ENCODE measurements at places on chromosomes 5 and 9.
A peak's percentile ranks its signal among the peaks of the same experiment; 100 is the strongest.

GRCh38 chr9:93235300-93235960 is 51.5 kb downstream of the WNK2 start:
- no peak for DNase-seq

GRCh38 chr9:107816561-107817021 is 327.0 kb upstream of the KLF4 start:
- no peak for DNase-seq

- DNase-seq = no peak
These were observed 175.3 kb downstream of the ERCC6L2 start for GRCh38 chr9:96050861-96051155.

GRCh38 chr5:175521313-175521833 is 43.0 kb downstream of the SFXN1 start:
- no peak for DNase-seq

GRCh38 chr5:180495292-180495691 is 1.1 kb downstream of the CNOT6 start:
- no peak for DNase-seq

DNA sequence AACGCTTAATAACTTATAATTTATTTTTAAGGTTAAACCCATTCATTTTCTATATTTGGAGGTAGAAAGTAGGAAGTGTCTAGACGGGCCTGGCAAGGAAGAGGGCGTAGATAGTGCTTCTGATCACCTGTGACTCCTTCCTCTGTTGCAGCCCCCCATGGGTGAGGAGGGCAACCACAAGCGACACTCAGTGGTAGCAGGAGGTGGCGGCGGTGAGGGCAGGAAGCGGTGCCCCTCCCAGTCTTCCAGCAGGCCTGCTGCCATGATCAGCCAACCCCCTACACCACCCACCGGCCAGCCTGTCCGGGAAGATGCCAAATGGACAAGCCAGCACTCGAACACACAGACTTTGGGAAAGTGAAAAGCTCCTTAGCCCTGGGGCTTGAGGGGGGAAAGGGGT is 36.7 kb downstream of the FAXDC2 start:
- no peak for DNase-seq

DNA sequence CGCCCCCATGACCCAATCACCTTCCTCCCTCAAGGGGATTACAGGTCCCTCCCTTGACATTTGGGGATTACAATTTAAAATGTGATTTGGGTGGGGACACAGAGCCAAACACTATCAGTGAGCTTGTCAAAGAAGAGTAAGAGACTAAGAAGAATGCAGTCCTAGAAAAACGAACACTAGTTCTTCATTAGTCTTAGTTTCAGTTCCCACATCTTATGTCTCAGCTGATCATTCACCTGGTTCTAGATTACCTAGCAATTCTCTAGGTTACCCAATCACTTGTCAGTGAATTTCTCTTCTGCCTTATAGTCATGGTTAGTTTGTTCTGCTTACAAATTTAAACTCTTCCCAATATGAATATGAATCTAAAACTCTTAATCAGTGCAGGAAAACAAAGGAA is 251.5 kb downstream of the COX7C start:
- no peak for DNase-seq

- DNase-seq = no peak
These were observed 315.2 kb downstream of the ARHGAP26 start for GRCh38 chr5:143085319-143085917.

DNA sequence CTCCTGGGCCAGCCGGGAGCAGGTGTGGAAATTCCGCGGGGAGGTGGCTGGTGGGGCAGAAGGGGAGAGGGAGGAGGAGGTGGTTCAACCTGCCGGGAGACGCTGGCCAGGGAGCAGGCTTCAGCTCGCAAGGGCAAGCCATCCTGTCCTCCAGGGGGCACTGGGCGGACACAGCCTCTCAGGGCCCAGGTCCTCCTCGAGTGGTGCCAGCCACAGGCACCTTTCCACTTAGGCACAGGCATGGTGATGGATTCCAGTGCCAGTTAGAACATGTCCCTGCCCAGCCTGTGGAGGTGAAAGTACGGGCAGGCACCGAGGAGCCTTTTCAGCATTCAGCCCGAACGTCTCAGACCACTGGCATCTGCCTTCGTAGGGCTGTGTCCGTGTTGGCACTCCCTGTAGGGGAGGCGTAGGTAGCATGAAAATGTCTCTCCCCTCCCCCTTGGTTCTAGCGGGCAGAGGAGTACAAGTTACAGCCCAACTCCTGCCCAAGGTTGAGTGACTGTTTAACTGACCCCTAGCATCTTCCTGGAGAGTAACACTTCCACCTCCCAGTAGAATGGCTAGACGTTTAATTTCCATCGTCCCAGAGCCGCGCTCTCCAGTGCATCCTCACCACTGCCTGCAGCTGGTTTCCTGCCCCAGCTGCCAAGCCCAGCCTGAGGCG is 48.9 kb downstream of the DAB2IP start:
- peak; percentile 13 for DNase-seq

DNA sequence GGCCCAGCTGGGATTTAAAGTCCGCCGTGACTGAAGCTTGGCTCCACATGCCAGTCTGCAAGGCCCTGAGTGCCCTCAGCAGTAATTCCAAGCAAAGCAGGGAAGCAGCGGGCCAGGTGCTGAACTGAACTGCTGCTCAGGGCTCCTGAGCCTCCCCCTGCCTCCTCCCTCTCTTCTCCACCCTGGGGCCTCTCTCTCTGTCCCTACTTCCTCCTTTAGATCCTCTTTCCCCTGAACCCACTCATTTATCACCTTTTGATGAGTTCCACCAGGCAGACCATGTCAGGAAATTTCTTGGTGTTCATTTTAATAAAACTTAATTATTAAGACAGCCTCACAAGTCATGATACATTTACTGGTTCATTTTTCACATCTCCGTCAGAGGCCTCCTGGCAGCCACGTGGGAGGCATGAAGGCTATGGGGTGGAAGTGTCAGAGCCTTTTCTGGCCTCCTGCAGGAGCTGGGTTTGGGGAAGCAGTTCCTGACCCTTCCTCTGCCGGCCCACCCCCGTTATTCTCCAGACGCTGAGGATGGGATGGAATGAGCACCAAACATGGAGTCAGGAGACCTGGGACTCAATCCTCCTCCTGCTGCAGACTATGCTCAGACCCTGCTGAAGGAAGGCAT is 32.2 kb upstream of the KCNIP1 start:
- no peak for DNase-seq

DNA sequence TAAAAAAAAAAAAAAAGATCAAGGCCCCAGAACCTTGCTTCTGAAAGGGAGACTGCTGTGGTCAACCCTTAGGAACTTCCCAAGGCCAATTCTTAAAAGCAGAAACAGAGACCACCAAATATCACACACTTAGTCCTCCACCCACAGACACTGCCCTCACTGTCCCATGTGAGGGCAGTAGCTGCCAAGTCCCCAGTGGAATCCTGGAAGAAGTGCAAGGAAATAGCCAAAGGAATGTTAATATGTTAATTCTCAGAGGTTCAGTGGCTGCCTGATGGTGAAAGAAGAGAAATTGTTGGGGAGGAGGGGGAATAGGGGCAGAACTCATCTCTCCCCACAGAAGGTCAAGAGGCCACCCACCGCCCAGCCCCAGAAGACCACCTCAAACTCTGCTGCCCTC is 23.1 kb downstream of the FSTL4 start:
- no peak for DNase-seq

DNA sequence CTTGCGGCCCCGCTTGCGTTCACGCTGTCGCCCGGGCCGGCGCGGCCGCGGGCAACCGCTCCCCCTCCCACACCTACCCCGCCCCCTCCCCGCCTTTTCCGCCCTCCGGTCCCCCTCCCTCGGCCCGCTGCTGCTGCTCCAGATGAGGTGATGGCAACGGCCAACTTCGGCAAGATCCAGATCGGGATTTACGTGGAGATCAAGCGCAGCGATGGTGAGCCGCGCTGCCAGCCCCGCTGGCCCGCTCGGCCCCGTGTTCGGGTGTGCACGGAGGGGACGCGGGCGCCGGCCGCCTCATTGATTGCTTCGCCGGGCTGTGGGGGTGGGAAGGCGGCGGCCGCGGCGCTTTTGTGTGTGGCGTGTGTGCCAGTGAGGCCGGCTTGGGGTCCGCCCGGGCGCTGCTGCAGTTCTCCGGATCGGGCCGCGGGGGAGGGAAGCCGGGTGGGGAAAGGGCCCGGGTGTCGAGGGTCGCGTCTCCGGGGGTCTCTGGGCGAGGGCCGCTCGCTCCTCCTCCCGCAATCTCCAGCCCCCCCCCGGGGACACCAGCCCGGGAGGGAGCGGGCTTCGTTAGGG is 403 bp downstream of the KIF2A start:
- DNase-seq = peak; percentile 92

DNA sequence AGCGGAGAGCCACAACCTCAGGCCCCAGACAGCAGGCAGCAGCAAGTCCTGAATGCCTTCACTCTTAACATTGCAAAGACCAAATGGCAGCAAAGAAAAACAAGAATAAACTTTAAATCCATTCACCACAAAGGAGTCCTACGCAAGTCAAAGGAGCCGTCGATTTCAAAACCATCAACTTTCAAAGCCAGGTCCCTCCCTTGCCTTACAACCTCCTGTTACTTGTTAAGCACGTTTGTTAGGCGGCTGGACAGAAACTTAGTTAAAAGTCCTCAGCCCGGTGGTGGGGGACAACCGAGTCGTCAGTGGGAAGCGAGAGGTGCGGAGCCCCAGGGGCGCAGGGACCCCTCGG is 938 bp downstream of the LPAR1 start:
- DNase-seq = no peak

DNA sequence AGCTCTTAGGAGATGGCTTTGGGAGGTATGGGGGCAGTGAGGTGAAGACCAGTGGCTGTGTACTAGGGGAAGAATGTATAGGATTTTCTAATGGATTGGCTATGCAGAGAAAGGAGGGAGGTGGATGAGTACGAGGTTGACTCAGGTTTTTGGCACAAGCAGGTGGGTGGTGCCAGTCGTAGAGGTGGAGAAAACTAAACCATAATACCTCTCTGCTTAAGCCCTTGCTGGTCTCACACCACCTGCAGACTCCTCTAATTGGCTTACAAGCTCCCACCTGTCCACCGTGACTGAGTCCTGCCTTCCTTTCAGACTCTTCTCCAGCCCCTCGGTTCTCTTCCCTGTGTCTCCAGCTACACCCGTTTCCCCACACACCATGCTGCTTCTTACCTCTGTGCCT is 521.7 kb upstream of the CLINT1 start:
- no peak for DNase-seq

DNA sequence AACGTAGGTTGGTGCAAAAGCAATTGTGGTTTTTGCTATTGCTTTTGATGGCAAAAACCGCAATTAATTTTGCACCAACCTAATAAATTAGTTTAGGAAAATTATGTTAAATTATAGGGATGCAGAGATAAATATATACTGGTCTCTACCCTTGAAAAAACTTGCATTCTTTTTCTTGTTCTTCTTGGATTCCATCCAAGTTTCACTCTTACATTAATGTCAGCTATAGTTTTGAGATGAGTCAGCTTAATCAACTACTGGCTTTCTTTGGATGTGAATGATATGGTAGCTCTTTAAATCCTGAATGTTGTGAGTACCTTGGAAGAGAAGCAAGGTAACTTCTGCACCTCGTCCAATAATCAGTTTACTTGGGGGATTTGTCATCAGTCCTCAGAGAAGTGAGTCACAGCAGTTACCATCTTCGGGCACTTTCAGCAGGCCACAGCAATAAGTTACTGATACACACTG is 549.0 kb upstream of the ZNF608 start:
- DNase-seq = no peak

DNA sequence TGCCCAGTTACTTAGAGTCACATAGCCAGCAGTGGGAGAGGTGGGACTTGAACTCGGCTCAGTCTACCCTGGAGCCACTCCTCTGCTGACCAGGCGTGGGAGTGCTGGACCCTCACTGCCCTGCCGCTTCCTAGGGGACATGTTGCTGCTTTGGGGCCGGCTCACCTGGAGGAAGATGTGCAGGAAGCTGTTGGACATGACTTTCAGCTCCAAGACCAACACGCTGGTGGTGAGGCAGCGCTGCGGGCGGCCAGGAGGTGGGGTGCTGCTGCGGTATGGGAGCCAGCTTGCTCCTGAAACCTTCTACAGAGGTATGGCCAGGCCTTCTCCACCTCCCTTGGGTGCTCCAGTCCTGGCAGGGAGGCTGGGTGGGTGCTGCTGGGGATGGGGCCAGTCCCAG is 3.4 kb upstream of the CACFD1 start:
- no peak for DNase-seq

GRCh38 chr9:70924380-70924779 is 197.0 kb downstream of the TRPM3 start:
- no peak for DNase-seq

- DNase-seq = no peak
These were observed 60.8 kb downstream of the PDE4D start for GRCh38 chr5:59832577-59833301.

- DNase-seq = no peak
These were observed 30.2 kb upstream of the NRG2 start for GRCh38 chr5:140073296-140073695.

- DNase-seq = no peak
These were observed 17.0 kb upstream of the CYFIP2 start for GRCh38 chr5:157248821-157249470.

DNA sequence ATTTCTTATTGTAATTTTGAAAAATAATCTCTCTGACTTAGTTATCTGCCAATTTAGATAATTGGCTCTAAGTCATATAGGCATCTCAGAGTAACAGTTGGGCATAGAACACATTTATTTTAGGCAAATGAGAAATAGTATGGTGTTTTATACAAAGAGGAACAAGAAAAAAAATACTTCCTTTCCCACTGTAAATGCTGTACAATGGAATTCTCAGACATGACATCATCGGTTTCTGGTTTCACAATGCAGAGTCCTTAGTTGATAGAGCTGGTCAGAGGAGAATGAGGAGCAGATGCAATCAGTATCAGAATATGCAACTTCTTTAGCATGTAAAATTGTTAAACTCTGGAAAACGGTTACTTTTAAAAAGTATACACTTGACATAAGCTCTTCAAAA is 49.4 kb downstream of the PLK2 start:
- DNase-seq = no peak

GRCh38 chr9:33765411-33765810 is 29.9 kb upstream of the PRSS3 start:
- DNase-seq = no peak

GRCh38 chr5:134581241-134581981 is 51.2 kb downstream of the SAR1B start:
- no peak for DNase-seq

GRCh38 chr5:67140413-67140812 is 56.2 kb downstream of the CD180 start:
- no peak for DNase-seq

DNA sequence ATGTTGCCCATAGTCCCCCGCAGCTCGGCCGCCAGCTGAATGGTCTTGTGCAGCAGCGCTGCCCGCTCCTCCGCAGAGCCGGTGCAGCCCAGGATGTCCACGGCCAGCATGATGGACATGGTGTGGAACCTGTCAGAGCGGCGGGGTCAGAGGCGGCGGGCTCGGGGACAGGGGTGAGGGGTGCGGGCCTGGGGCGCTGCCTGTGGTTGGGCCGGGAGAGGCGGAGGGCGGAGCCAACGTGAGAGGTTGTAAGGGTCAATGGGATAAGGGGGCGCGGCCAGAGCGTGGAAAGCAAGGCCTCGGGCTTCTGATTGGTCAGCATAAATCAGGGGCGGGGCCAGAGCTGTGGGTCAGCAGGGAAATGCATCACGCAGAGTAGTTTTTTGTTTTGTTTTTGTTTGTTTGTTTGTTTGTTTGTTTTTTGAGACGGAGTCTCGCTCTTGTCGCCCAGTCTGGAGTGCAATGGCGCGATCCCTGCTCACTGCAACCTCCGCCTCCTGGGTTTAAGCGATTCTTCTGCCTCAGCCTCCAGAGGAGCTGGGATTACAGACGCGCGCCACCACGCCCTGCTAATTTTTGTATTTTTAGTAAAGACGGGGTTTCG is 6.8 kb upstream of the TOR2A start:
- DNase-seq = peak; percentile 70
